H9 (cell line): ENCODE measurements at places on chromosomes 7 and 10. TPM values are rescaled to one million over a fixed set of nuclear protein-coding genes. Genes with fewer than 3 reads are reported as not detected.

RAB11FIP2 gene
- total RNA-seq, result 15.0 and 18.4 TPM in 2 replicates

CLRN3 gene
- not detected in 2 replicates for total RNA-seq

C10orf105 gene
- total RNA-seq, result 0.24 and 0.26 TPM in 2 replicates

MOGAT3 gene
- 0.11 and 0.15 TPM in 2 replicates for total RNA-seq

ANKRD61 gene
- 0.24 TPM in 1 of 2 replicates, not detected in the other for total RNA-seq

GNG11 gene
- total RNA-seq, result 0.64 and 0.68 TPM in 2 replicates

ADAM12 gene
- total RNA-seq, result 0.24 and 0.35 TPM in 2 replicates

ANKRD7 gene
- not detected in 2 replicates for total RNA-seq

MMP21 gene
- not detected in 2 replicates for total RNA-seq

TMEM176A gene
- total RNA-seq, result not detected in 2 replicates

GPR146 gene
- total RNA-seq, result 1.4 and 1.6 TPM in 2 replicates

TRIL gene
- total RNA-seq, result 3.1 and 3.3 TPM in 2 replicates

FAM25C gene
- total RNA-seq, result not detected in 2 replicates

MLLT10 gene
- total RNA-seq, result 72.3 and 75.9 TPM in 2 replicates

DNA sequence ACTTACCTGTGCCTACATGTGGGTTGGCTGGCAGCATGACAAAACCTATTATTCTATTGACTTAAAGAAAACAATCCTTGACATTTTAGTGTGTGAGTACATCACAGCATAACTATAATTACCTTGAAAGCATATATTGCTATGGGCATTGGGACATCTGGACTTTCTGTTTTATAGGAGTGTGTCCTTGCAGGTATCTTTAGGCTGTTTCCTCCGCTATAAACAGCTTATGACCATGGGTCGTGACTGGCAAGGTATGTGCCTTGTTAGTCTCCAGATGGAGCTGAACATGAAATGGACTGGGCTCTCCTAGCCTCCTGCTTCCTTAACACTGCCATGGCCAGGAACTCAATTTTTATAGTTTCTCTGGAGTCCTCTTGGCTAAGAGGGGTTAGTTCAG is 317.4 kb upstream of the COBL start:
- H3K4me1 ChIP-seq, result no peaks in the 10 kb centered on the region; the same call in 1 of the 2 replicates
- no peaks in the 10 kb centered on the region for H3K36me3 ChIP-seq
- H3K27ac ChIP-seq, result no peak overlapping the region
- DNase-seq, result no peak
- H3K27me3 ChIP-seq, result no peaks in the 10 kb centered on the region

- no peak overlapping the region for H3K27ac ChIP-seq
- no peak overlapping the region for H3K4me3 ChIP-seq
- peaks cover 6% of the 10 kb centered on the region; the same call in 1 of the 2 replicates for H3K4me1 ChIP-seq
- no peaks in the 10 kb centered on the region for H3K27me3 ChIP-seq
- H3K36me3 ChIP-seq, result no peaks in the 10 kb centered on the region
Measured at GRCh38 chr10:62024026-62024701, 122.7 kb downstream of the ARID5B start.

DNA sequence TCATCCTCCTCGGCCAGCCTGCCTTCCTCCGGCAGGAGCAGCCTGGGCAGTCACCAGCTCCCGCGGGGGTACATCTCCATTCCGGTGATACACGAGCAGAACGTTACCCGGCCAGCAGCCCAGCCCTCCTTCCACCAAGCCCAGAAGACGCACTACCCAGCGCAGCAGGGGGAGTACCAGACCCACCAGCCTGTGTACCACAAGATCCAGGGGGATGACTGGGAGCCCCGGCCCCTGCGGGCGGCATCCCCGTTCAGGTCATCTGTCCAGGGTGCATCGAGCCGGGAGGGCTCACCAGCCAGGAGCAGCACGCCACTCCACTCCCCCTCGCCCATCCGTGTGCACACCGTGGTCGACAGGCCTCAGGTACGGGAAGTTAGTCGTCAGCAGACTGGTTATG is 21.1 kb downstream of the BAG3 start:
- peaks cover 45% of the 10 kb centered on the region for H3K36me3 ChIP-seq
- H3K27me3 ChIP-seq, result no peaks in the 10 kb centered on the region
- H3K4me3 ChIP-seq, result no peak overlapping the region
- H3K4me1 ChIP-seq, result peaks cover 4% of the 10 kb centered on the region; the same call in 1 of the 2 replicates
- no peak for DNase-seq
- H3K27ac ChIP-seq, result no peak overlapping the region

- H3K27ac ChIP-seq, result no peak overlapping the region
- H3K27me3 ChIP-seq, result no peaks in the 10 kb centered on the region
- H3K4me1 ChIP-seq, result no peaks in the 10 kb centered on the region
- DNase-seq, result no peak
Measured at GRCh38 chr10:60914690-60915141, 29.3 kb downstream of the RHOBTB1 start.

- H3K27ac ChIP-seq, result no peak overlapping the region
- no peaks in the 10 kb centered on the region for H3K36me3 ChIP-seq
- H3K4me1 ChIP-seq, result no peaks in the 10 kb centered on the region
- no peaks in the 10 kb centered on the region; the same call in 1 of the 2 replicates for H3K27me3 ChIP-seq
Measured at GRCh38 chr7:11437994-11438393, 394.0 kb downstream of the THSD7A start.

DNA sequence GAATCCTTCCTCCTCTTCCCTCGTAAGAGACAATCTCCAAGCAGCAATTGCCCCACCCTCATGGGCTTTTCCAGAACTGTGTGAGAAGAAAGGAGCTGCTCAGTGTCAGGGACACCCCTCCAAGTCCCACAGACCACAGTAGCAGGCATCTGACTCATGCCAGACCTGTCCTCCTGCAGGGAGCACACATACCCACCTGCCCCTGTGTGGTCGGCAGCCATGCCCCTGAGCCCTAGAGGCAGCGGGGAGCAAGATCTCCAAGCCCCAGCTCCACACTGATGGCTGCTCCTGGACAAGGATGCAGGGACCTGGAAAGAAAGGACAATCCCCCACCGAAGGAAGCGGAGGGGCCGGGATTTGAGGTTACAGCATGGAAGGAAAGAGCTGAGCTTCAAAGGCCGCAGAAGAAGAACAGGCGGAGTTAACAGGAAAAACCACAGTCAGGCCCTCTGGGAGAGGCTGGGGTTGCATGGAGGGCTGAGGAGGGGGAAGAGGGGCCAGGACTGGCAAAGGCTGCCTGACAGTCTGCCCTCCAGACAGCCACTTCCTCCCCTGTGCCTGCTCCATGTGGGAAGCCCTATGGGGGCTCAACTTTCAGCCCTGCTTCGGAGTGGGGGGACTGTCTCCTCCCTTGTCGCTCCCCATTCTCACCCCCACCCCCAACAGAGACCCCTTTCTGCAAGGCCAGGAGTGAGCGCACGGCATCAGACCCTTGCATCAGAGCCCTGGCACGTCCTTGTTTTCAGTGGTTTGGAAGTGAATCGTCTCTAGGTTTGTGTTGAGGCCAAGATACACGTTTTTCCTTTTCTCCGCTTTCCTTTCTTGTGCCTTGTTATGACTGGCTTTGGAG is 46.8 kb downstream of the ASB13 start:
- H3K27me3 ChIP-seq, result no peaks in the 10 kb centered on the region
- H3K4me1 ChIP-seq, result no peaks in the 10 kb centered on the region
- no peaks in the 10 kb centered on the region for H3K36me3 ChIP-seq
- no peak overlapping the region for H3K4me3 ChIP-seq
- no peak overlapping the region for H3K27ac ChIP-seq

DNA sequence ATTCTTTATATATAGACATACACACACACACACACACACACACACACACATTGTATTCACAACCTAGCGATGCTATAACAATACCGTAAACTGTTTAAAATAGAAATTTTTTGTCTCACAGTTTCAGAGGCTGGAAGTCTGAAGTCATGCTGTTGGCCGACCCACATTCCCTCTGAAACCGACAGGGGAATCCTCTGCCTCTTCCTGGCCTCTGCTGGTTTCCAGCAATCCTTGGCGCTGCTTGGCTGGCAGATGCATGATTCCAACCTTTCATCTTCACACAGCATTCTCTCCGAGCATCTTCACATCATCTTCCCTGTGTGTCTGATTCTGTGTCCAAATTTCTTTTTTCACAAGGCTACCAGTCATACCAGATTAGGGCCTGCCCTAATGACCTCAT is 94.8 kb downstream of the CCDC71L start:
- H3K4me3 ChIP-seq, result no peak overlapping the region
- H3K27ac ChIP-seq, result no peak overlapping the region
- no peaks in the 10 kb centered on the region for H3K27me3 ChIP-seq
- no peaks in the 10 kb centered on the region for H3K36me3 ChIP-seq
- DNase-seq, result no peak
- peaks cover 2% of the 10 kb centered on the region; the same call in 1 of the 2 replicates for H3K4me1 ChIP-seq

DNA sequence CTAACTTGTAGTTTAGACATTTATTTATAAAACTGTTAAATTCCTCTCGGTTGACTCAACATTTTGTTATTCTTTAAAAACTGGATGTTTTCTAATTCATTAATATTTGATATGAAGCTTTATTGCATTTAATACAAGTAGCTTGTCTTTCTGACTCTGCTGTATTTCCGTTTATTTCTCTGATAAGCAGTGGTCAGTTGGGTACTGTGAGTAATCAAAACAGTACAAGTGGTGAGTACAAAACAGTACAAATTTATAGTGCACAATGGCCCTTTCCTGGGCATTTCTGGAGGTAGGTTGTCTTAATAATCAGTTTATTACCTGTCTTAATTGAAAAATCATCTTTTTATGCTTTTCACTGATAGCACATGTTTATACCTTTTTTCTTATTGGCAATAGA is 182.7 kb downstream of the CCSER2 start:
- H3K36me3 ChIP-seq, result peaks cover 6% of the 10 kb centered on the region
- no peak overlapping the region for H3K27ac ChIP-seq
- H3K4me1 ChIP-seq, result no peaks in the 10 kb centered on the region
- no peak for DNase-seq
- H3K27me3 ChIP-seq, result no peaks in the 10 kb centered on the region

DNA sequence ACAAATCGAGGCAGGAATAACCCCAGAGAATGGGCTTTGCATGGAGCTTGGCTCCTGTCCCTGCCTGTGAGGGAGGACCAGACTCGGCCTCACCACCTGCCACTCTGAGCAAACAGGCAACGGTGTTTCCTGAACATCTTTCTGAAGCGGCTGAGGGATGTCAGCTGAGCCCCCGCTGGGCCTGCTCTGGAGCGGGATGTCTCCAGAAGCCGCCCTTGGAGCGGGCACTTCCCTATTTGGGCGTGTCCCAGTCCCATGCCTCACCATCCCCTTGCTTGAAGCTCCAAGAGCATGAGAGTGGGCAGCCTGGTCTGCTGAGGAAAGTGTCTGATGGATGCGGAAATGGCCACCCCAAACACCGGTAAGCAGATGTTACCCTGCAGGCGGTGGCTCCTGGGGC is 10.2 kb downstream of the ALKBH4 start:
- H3K4me1 ChIP-seq, result no peaks in the 10 kb centered on the region
- no peak overlapping the region for H3K27ac ChIP-seq
- H3K4me3 ChIP-seq, result no peak overlapping the region

GRCh38 chr7:31921047-31921446 is 149.2 kb downstream of the PDE1C start:
- no peak overlapping the region for H3K4me3 ChIP-seq
- no peaks in the 10 kb centered on the region for H3K36me3 ChIP-seq
- H3K27me3 ChIP-seq, result no peaks in the 10 kb centered on the region
- no peaks in the 10 kb centered on the region for H3K4me1 ChIP-seq
- H3K27ac ChIP-seq, result no peak overlapping the region
- no peak for DNase-seq

- peaks cover 10% of the 10 kb centered on the region for H3K4me1 ChIP-seq
- H3K36me3 ChIP-seq, result peaks cover 5% of the 10 kb centered on the region; the same call in 1 of the 2 replicates
- no peak within 1 kb of the TSS for H3K27ac ChIP-seq
- H3K27me3 ChIP-seq, result no peaks in the 10 kb centered on the region
Measured at GRCh38 chr7:90211391-90212148, at the start of gene STEAP2. STEAP2 (plus strand) TSS chr7:90211740; CDS start chr7:90225083, 13,343 bp downstream.

- no peak overlapping the region for H3K27ac ChIP-seq
- peaks cover 2% of the 10 kb centered on the region; the same call in 1 of the 2 replicates for H3K4me1 ChIP-seq
- no peak overlapping the region for H3K4me3 ChIP-seq
- no peak for DNase-seq
- H3K36me3 ChIP-seq, result no peaks in the 10 kb centered on the region
Measured at GRCh38 chr7:129959471-129960203, 6.9 kb upstream of the UBE2H start.

DNA sequence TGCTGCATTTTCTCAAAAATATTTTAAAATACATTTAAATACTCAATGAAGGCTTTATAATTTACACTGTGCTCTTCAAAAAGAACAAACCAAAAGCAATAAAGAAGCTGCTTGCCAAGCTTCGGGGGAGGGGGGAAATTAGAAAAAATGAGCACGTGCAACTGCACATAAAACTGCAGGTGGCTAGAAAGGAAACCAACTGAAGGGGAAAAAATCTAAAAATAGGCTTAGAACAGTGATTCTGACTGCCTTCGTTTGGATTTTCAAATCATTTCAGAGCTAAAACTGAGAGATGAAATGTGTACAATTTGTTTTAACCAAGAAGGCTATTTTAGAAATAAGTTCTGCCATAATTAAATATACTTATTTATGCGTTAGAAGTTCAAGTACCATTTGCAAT is 61.4 kb downstream of the ABI1 start:
- H3K4me3 ChIP-seq, result no peak overlapping the region
- no peaks in the 10 kb centered on the region for H3K27me3 ChIP-seq
- no peak for DNase-seq
- H3K27ac ChIP-seq, result no peak overlapping the region

- H3K4me3 ChIP-seq, result no peak overlapping the region
- no peaks in the 10 kb centered on the region for H3K27me3 ChIP-seq
- H3K4me1 ChIP-seq, result no peaks in the 10 kb centered on the region
- H3K27ac ChIP-seq, result no peak overlapping the region
Measured at GRCh38 chr10:110780704-110781103, 91.0 kb upstream of the PDCD4 start.

GRCh38 chr7:116232350-116232749 is 22.0 kb downstream of the TES start:
- H3K4me3 ChIP-seq, result no peak overlapping the region
- no peak overlapping the region for H3K27ac ChIP-seq
- no peak for DNase-seq
- no peaks in the 10 kb centered on the region for H3K36me3 ChIP-seq
- peaks cover 4% of the 10 kb centered on the region; the same call in 1 of the 2 replicates for H3K4me1 ChIP-seq
- no peaks in the 10 kb centered on the region for H3K27me3 ChIP-seq

- no peaks in the 10 kb centered on the region for H3K36me3 ChIP-seq
- H3K27ac ChIP-seq, result no peak overlapping the region
- H3K4me1 ChIP-seq, result no peaks in the 10 kb centered on the region
- H3K4me3 ChIP-seq, result no peak overlapping the region
Measured at GRCh38 chr7:27606270-27607209, 56.1 kb downstream of the HIBADH start.

DNA sequence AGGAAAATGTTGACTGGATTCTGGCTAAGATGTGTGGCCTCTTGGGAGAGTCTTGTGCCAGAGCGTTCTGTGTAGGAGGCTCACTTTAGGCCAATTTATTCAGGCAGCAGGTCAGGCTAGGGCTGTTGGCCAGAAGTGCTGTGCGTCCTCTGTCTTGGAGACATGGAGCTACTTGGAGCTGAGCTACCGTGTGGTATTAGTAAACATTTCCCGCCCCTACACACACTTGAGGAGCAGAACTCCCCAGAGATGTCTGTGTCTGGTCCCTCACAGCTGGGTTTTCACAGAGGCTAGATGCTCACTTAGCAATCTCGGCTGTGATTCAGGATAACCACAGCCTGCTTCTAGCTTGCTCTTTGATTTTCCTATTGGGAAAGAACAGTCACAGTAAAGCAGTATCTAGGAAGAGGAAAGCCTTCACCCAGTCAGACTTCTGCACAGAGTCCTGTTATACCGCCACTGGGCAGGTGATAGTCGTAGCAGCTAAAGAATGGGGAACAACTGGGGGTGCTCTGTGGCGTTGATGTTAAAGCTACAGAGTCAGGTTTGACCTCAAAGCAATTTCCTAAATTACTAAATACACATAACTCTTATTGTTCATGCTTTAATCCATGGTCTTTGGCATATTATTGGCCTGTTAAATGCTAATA is 86.7 kb downstream of the MDFIC start:
- peaks cover 4% of the 10 kb centered on the region; the same call in 1 of the 2 replicates for H3K4me1 ChIP-seq
- no peak for DNase-seq
- H3K27me3 ChIP-seq, result no peaks in the 10 kb centered on the region
- no peaks in the 10 kb centered on the region for H3K36me3 ChIP-seq
- H3K27ac ChIP-seq, result no peak overlapping the region
